Stimulated activated CD4-positive, alpha-beta T cell treated with anti-CD3 and anti-CD28 coated beads, TNF-alpha, amount 100 ng/mL, for 1 hour (primary cell): ENCODE measurements at places on chromosomes 1 and 21.

GRCh38 chr1:205596876-205597275 lies 34.9 kb downstream of the ELK4 start:
- DNase-seq = no peak

DNA sequence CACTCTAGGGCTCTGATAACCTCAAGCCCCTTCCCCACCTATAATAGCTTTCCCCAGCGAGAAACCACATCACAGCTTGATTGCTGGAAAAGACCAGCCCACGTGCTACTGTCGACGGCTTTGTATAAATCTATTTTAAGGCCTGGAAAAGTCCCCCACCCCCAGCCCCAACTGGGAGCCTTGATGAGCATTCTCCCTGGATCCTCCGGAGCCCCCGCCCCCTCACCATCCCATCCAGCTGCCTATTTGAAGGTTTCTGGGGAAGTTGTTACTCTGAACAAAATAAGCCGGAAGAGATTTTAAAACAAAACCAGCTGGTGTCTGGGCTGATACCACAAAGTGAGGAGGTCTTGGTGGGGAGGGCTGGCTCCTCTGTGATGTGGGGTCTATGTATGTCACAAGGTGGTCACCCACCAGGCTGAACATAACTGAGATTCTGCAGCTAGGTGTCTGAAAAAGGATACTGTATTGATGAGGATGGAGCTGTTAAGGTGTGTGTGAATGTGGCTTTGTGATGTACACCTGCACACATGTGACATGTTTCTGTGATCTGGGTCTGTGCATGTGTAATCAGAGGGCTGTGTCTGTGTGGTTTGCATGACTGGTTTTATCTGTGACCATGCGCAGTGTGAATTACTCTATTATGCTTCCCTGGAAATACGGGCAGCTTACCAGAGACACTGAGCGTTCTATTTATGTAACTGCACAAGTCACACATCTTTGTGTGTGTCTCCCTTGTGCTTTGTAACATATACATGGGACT lies 25.0 kb downstream of the RIMS3 start:
- no peak for DNase-seq

DNA sequence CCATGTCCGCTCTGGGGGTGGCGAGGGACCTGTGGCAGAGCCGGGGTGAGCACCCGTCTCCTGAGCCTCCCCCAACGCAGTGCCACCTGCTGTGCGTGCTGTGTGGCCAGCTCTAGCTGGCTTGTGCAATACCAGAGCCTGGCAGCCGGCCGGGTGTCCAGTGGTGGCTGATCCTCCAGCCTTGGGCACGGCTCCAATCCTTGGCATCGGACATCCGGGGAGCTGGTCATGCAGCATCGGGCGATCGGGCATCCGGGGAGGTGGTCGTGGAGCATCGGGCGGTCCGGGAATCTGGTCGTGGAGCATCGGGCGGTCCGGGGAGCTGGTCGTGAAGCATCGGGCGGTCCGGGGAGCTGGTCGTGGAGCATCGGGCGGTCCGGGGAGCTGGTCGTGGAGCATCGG lies 8.1 kb downstream of the SLX9 start:
- DNase-seq = no peak

DNA sequence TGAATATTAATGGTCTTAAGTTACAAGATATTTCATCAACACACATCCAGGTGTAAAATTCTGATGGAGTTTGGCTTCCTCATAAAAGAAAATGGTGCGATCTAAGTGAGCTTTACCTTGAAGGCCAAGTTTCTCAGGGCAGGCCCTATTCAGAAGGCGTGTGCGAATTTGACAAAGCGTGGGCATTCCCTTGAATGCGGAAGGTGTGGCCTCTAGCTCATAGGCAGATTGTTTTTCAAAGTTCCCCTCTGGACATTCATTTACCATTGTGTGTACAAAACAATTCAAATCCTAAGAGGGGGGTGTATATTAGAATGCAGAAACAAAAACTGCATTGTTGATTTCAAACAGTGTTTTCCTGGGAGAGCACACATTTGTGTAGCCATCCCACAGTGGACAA lies 411.9 kb upstream of the PKN2 start:
- DNase-seq = no peak

DNA sequence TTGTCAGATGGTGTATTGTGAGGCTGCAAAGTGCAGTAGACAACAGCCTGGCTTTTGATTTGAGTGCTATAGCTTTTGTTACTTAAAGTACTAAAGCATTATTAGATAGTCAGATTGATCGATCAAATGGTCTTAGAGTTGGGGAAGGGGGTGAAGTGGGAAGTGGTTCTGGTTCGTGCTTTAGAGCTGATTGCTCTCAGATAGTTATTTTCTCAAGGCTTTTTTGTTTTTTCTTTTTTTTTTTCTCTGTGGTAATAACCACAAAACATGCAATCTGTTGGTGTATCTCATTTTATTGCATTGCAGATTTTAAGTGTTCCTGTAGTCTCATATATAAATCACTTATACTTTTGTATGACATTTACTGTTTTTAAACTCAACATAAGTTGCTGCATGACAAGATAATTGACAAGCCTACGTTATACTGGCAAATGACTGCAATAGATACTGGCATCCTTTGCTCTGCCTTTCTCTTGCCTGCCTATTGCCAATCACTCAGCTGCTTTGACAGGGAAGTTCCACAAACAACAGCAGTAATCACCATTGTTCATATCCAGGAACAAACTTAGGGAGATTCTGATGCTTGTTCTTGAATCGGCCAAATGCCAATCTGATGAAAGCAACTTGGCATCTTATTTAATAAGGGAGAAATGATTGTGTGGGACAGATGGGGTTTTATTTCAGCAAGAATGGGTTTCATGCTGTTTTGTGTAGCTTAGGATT lies 125.0 kb upstream of the B3GALT2 start:
- no peak for DNase-seq

- no peak for DNase-seq
Observed at GRCh38 chr1:2499986-2500596, 24.0 kb downstream of the PLCH2 start.

- no peak for DNase-seq
Observed at GRCh38 chr1:77900687-77901293, 12.4 kb downstream of the NEXN start.

DNA sequence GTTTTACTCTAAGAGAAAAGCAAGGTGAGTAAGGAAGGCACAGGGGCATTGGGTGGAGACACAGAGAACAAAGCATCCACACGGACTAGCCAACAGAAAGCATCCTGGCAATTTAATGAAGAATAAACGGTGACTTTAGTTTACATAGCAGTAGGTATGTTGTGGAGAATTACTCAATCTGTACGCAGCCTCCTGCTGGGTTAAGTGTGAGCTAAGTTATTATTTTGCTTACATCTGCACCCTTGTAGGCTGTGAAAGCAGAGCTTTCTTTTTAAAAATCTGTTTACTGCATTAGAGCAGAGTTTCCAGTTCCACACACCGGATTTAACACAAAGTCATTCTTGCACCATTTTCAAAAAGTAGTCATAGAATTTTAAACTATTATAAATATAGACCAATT lies 144.5 kb downstream of the AKT3 start:
- no peak for DNase-seq

DNA sequence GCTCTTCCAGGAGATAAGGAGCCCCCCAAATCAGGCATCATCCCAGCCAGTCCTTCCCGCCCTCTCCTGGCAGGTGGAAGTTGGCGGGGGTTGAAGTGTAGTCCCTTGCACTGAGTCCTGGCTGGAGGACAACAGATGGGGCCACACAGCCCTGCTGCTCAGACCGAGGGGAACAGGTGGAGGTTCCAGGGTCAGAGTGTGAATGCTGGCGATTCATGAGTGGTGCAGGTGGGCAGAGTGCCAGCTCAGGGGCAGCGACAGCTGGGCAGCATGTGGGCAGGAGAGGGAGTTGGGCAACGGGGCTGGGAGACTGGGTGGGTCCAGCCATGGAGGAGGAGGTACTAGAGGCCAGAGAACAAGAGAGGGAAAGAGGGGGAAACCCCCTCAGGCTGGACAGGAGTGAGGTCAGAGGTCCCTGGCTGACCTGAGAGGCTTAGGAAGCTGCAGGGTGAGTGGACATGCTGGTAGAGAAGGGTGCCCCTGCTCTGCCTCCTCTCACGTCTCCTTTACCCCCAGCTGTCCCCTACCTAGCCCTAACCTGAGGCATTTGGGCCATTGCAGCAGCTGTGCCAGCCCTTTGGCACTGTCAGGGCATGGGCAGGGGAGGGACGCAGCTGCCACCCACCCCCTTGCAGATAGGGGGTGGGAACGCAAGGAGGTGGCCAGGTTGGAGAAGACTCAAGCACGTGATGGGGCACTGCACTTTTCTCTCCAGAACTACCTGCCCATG lies 11.3 kb upstream of the ADORA1 start:
- no peak for DNase-seq

GRCh38 chr1:30342535-30343141 lies 380.7 kb downstream of the MATN1 start:
- no peak for DNase-seq

DNA sequence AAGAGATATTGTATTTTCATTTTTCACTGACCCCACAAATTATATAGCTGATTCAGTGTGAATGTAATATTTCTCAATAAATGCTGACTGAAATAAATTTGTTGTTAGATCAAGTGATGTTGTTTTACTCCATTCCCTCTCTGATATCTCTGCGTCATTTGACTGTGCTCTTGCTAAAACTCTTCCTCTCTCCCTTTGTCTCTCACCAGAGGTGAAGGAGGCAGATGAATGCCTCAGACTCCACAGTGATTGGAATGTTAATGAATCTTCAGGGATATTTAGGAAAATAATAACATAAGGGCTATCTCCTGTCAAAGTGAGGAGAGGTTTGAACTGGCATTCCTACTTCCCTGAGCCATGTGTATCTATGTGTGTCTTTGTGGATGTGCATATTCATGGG lies 3.7 kb downstream of the CD1E start:
- DNase-seq = no peak

DNA sequence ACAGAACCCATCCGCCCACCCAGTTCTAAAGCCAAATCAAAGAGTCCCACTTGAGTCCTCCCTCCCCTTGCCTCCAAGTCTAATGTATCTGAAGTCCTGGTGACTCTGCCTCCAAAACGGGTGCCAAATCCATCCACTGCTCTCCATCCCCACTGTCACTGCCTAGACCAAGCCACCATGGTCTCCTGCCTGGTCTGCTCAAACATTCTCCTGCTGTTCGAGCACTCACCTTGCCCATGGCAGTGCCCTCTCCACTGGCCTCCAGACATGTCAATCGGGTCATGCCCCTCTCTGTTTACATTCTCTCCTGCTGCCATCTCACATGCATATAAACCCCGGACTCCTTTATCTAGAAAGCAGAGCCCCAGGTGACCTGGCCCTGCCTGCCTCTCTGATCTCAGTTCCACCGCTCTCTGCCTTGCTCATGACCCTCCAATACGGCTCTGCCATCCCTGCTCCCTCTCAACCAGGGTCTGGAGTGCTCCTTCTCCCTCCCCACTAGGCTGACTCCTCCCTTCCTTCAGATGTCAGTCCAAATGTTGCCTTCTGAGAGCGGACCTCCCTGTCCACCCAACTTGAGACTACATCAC lies 32.1 kb upstream of the MX1 start:
- DNase-seq = no peak

GRCh38 chr1:202622388-202622787 lies 87.9 kb downstream of the SYT2 start:
- DNase-seq = no peak

GRCh38 chr1:86906419-86906818 lies 7.5 kb downstream of the SELENOF start:
- DNase-seq = no peak

DNA sequence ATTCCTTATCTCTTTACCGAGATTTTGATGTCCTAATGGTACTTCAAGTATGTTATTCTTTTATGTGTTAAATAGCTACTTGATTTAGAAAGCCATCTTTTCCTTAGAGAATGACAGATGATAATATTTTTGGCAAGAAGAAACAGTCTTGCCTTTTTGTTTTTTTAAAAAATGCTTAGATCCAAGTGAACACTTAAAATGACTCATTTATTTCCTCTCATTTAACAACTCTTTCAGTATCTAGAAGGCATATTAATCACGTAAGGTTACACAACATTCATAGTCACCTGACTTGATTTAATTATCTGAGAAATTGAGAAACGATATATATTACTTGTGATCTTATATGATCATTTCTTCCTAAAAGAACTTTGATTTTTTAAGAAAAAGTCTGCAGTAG lies 52.4 kb downstream of the SUCO start:
- DNase-seq = no peak

GRCh38 chr1:41637367-41637766 lies 152.9 kb upstream of the EDN2 start:
- no peak for DNase-seq

- no peak for DNase-seq
Observed at GRCh38 chr1:240362826-240363225, 249.1 kb downstream of the GREM2 start.

DNA sequence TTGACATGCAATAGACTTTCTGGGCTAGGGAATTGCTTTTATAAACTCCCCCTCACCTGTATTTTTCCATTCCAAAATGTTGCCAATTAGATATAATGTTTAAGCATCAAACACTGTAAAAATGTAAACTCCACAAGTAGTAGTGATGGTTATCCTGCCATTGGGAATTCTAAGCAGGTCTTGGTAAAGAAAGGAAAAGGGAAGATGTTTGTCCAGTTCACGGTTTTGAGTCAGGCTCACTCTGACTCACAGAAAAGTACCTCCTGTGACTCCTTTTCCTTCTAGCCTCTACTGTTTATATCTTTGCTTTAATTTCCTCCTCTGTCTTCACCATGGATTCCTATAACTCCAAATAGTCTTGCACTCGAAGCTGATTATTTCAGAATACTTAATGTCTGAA lies 19.0 kb upstream of the PTPN14 start:
- DNase-seq = no peak

DNA sequence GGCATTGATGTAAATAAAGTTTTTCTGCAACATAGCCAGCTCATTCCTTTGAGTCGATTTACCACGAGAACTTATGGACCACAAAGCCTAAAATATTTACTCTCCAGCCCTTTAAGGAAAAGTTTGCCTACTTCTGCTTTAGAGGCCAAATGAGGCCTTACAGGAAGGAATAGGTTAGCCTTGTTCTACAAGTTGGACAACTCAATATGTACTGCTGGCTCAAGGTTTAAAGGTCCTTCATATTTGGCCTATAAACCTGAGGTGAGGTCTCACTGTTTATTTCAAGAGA lies 144.5 kb upstream of the DNAH14 start:
- DNase-seq = no peak

DNA sequence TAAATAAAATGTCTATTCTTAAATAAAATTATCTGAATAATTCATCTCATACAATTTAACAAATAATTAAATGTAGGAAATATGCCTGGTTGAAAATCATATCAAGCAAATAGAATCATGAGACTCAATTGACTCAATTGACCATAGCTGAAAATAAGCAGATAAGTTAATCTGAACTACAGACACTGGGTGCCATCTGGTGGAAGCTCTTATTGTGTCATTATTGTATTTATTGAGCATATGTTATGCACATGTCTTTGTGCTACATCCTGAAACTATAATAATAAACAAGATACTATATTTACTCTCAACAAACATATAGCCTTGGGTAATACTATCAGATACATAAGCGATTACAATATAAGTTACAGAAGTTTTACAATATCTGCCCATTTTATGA lies 41.0 kb downstream of the BRINP3 start:
- DNase-seq = no peak

GRCh38 chr1:217586586-217586985 lies 44.3 kb downstream of the GPATCH2 start:
- DNase-seq = no peak

- DNase-seq = no peak
Observed at GRCh38 chr1:8241417-8242014, 76.4 kb upstream of the SLC45A1 start.

- DNase-seq = no peak
Observed at GRCh38 chr21:30382201-30382600, 10.1 kb upstream of the KRTAP13-2 start.
